ENCODE measurements at places on chromosomes 7 and 10.
A peak's percentile ranks its signal among the peaks of the same experiment; 100 is the strongest.

GRCh38 chr10:26205223-26205622, 11.4 kb upstream of the GAD2 start:
- no peak for DNase-seq

DNA sequence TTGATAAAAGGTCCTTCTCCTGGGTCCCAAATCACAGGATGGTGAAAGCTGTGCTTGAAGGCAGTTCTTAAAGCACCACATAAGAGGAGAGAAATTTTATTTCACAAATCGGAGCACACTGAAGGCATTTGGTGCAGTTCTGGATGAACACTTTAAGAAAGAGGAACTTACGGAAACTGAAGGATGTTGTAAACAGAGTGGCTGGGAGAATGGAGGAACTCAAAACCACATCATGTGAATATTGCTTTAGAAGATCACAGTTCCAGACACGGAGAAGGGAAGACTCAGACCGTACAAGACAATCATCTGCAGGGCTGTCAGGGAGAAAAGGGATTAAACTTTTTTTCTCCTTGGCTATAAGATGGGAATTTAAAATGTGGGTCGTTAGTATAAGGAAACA, 9.0 kb upstream of the GPR141 start:
- DNase-seq, result no peak

DNA sequence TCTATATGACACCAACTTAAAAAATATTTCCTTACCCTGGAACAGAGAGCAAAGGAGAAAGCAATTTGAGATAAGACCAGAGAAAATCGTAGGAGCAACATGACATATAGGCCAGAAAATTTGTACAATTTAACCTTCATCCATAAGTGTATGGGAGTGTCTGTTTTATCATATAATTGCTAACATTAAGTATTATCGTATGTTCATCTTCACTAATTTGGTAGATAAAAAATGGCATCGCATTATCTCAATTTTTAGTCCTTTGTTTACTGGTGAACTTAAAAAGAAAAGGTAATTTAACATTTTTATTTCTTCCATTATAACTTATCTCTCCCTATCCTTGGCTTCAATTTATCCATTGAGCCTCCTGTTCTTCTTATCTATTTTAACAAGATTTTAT, 873.4 kb downstream of the KCNMA1 start:
- DNase-seq, result no peak

DNA sequence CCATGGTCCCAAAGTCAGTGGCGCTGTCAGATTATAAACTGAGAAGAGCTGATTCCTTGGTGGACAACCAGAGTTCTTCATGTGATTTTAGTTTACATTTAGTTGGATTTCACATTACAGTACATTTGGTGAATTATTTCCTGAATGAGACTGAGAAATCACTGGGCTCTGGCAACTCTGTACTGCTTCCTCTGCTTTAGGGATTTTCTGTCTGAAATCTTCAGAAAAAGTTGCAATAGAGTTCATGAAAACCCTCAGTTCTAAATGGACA, 242.6 kb downstream of the BICC1 start:
- no peak for DNase-seq

DNA sequence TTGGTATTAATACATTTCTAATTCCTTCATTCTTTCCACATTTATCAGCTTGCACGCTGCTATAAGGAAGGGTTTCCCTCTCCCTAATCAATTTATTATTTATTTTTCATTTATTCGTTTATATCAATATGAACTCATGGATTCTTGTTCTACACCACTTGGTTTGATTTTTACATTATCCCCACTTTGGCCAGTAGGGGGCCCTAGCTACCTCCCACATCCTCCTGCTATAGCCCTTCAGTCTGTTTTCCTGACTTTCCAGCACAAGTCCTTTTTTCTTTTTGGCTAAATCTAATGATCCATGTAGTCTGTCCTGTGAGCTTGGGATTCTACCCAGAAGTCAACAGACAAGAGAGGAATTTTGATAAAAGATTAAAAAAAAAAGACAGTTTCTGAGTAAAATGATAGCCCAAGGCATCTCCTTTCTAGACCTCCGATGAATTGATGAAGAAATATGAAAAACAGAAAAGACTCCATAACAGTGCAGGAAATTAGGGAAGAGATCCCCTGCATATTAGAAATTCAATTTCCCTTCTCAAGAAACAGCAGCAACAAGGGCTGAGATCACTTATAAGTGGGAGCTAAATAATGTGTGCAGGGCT, 47.7 kb downstream of the LYZL2 start:
- DNase-seq, result peak; percentile 52

- DNase-seq, result no peak
These were observed 478.5 kb downstream of the KIF20B start for GRCh38 chr10:90179696-90180407.

DNA sequence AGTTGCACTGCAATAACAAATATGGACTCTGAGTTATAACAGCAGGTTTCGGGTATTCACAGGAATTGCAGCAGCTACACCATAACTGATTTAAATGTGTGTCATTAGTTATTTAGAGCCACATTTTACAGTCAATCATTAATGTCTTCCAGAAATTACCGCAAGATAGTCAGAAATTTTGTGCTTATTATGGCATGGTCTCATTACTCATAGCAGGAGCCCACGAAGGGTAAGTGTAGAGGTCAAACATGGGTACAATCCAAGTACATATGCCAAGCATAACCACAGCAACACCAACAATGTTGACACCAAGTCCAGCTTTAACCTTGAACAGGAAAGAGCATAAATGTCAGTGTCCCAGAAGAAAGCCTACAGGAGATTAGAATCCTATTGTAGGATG, 84.4 kb downstream of the SLC13A1 start:
- no peak for DNase-seq

GRCh38 chr7:80136261-80137055, 1.8 kb downstream of the GNAI1 start:
- no peak for DNase-seq
